ENCODE measurements at places on chromosomes 3 and 15.

GRCh38 chr15:37122703-37123102 is 22.4 kb upstream of the MEIS2 start:
- no peak for DNase-seq

DNA sequence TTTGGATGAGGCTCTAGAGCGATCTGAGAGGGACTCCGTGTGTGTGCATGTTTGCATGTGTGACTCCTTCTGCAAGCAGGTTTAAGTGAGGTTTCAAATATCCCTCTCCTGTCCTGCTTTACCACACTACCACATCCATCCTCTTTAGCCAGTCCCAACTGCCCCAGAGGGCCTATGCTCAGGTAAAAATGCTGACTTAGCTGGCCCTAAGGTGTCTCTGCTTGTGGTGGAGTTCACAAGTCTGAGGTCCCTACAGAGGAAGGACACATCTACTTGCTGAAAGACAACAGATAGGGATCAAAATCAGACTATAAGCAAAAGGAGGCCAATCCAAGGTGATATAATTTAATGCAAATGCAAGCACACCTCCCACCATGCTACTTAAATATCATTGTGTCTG is 87.2 kb downstream of the B3GNT5 start:
- no peak for DNase-seq

GRCh38 chr15:67066959-67067853 is 1.8 kb downstream of the SMAD3 start:
- DNase-seq: no peak

- no peak for DNase-seq
Observed at GRCh38 chr15:61889706-61890105, 170.5 kb downstream of the VPS13C start.

DNA sequence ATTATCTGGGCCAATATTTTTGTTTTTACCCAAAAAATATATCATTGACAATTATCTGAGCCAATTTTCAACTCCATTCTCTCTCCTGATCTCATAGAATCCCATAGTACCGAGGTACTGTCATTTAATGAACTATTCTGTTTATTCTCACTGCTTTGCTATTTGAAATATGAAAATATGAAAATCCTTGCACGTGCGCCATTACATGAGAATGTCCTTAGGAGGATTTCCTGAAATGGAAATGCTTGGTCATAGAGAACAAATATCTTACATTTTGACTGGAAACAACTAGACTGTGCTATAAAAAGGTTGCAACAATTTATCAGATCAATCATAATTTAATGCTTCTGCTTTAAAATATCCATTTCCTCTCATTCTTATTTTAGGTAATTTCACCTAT is 18.3 kb downstream of the FRMD4B start:
- DNase-seq: no peak

- no peak for DNase-seq
Observed at GRCh38 chr3:67920311-67920710, 265.9 kb upstream of the SUCLG2 start.

DNA sequence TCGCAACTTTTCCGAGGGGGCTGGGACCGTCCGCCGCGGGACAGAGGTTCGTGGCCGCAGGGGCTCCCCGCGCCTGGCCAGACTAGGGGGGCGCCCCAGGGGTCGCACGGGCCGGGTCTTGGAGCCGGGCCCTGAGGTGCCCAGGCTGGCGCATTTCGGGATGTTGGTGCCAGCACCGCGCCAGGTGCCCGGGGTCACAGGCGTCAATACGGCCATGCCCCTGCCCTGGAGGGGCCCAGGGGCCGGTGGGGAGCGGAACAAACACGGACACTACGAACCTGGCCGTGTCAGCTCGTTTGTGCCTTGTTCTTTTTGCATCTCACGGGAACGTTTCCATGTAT is 366 bp downstream of the TM6SF1 start:
- no peak for DNase-seq

DNA sequence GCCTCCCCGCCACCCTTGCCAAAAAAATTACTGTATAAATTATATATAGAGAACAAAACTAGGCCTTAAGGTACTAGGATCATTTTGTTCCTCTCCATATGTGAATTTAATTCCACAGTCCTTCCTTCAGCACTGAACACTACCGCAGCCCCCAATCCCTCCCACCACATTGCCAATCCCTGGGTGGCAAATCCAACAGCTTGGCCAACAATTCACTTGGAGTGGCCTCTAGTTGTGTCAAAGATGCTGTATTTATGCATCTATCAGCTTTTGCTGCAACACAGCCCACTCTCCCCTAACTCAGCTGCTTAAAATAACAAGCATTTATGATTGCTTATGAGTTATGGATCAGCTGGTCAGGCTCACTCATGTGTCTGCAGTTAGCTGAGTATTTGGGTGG is 18.6 kb downstream of the GPD1L start:
- DNase-seq: no peak

GRCh38 chr3:131922356-131922755 is 112.5 kb downstream of the CPNE4 start:
- DNase-seq: no peak

- no peak for DNase-seq
Observed at GRCh38 chr3:172101107-172101506, 61.7 kb downstream of the FNDC3B start.

Data from cerebellar nuclear complex (tissue), 1 donor.